ENCODE measurements at places on chromosomes 4 and X. TPM values are rescaled to one million over a fixed set of nuclear protein-coding genes. Genes with fewer than 3 reads are reported as not detected.
A peak's percentile ranks its signal among the peaks of the same experiment; 100 is the strongest.

F11 gene
- not detected for total RNA-seq

CCKAR gene
- not detected for total RNA-seq

NIPAL1 gene
- 0.63 TPM for total RNA-seq

DNA sequence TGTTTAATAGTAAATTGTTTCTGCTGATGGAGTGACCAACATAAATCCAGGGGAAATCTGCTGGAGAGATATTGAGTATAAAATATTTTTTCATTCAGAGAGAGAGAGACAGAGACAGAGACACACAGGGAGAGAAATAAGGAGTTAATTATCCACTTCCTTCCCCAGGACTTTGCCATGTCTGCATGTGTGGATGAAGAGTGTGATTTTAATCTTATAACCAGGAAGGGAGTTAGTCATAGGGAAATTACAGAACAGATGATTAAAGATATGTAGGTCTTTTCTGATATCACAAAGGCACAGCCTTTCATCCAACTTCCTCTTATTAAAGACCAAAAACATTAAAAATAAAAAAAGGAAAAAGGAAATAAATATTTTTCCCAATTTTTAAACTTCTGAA is 526.3 kb downstream of the SPRY1 start:
- H3K36me3 ChIP-seq: no peaks in the 10 kb centered on the region
- no peak overlapping the region for H3K27ac ChIP-seq
- no peak overlapping the region for H3K4me3 ChIP-seq
- DNase-seq: no peak
- H3K27me3 ChIP-seq: no peaks in the 10 kb centered on the region

- H3K4me3 ChIP-seq: no peak overlapping the region
- no peaks in the 10 kb centered on the region for H3K27me3 ChIP-seq
- H3K27ac ChIP-seq: no peak overlapping the region
- H3K4me1 ChIP-seq: no peaks in the 10 kb centered on the region
- DNase-seq: no peak
Observed at GRCh38 chrX:149819371-149819770, 37.6 kb downstream of the MAGEA9 start.

GRCh38 chr4:142566777-142567176 is 279.3 kb downstream of the INPP4B start:
- no peak for DNase-seq
- H3K4me1 ChIP-seq: no peaks in the 10 kb centered on the region
- no peaks in the 10 kb centered on the region for H3K27me3 ChIP-seq
- H3K36me3 ChIP-seq: no peaks in the 10 kb centered on the region
- H3K4me3 ChIP-seq: no peak overlapping the region
- no peak overlapping the region for H3K27ac ChIP-seq

GRCh38 chr4:932713-933070 is 432 bp downstream of the TMEM175 start:
- H3K27me3 ChIP-seq: no peaks in the 10 kb centered on the region
- no peak for DNase-seq
- no peaks in the 10 kb centered on the region for H3K36me3 ChIP-seq
- H3K4me1 ChIP-seq: no peaks in the 10 kb centered on the region
- peak overlapping the region; percentile 100 for H3K4me3 ChIP-seq
- peak overlapping the region; percentile 90 for H3K27ac ChIP-seq

DNA sequence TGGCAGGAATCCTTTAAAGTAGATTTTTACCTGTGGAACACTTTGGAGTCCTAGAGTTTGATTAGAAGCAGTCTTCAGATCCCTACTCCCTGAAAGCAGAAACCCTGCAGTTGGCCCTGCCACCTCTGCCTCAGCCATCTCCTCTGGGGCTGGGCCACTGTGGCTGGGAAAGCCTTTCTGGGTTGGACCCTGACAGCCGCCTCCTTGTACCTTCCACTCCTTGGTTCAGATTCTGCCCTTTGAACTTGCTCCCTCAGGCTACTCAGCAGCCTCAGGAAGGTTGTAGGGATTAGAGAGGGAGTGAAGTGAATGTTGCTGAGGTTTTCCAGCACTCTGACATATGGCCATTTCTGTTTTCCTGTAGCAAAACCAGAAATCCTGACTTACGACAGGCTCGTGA is 65.5 kb downstream of the KIT start:
- H3K27me3 ChIP-seq: no peaks in the 10 kb centered on the region
- no peak overlapping the region for H3K27ac ChIP-seq
- peaks cover 4% of the 10 kb centered on the region for H3K4me1 ChIP-seq

GRCh38 chr4:42995343-42995944 is 102.9 kb downstream of the GRXCR1 start:
- no peak for DNase-seq
- no peaks in the 10 kb centered on the region for H3K4me1 ChIP-seq
- no peak overlapping the region for H3K4me3 ChIP-seq
- no peaks in the 10 kb centered on the region for H3K27me3 ChIP-seq

DNA sequence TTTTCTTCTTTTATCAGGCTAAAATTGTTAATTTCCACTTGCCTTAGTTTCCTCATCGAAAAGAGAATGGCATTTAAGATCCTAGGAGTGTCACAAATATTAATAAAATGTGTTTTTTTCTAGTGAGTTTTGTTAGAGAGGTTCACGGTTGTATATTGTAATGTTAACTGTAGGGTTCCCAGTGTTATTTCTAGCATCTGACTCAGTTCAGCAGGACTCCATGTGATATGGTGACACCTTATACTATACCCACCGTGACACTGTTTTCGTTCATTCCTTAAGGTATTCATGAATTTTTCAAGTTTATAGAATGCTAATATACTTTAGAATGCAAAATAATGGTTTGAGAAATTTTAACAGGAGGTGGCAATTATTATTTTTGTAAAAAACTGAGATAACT is 90.2 kb downstream of the NEUROG2 start:
- H3K27me3 ChIP-seq: no peaks in the 10 kb centered on the region
- H3K27ac ChIP-seq: no peak overlapping the region
- DNase-seq: no peak
- H3K4me1 ChIP-seq: no peaks in the 10 kb centered on the region
- H3K4me3 ChIP-seq: no peak overlapping the region

- no peaks in the 10 kb centered on the region for H3K36me3 ChIP-seq
- H3K27me3 ChIP-seq: no peaks in the 10 kb centered on the region
- DNase-seq: no peak
- peak overlapping the region; percentile 80 for H3K4me3 ChIP-seq
- no peaks in the 10 kb centered on the region for H3K4me1 ChIP-seq
Observed at GRCh38 chr4:39045827-39046221, 13.6 kb upstream of the TMEM156 start.

GRCh38 chr4:100525686-100526085 is 7.9 kb upstream of the EMCN start:
- H3K4me1 ChIP-seq: no peaks in the 10 kb centered on the region
- no peak overlapping the region for H3K4me3 ChIP-seq
- H3K36me3 ChIP-seq: no peaks in the 10 kb centered on the region

Data from right atrium auricular region (tissue), 2 donors.